ENCODE measurements at places on chromosomes 12 and 14.

DNA sequence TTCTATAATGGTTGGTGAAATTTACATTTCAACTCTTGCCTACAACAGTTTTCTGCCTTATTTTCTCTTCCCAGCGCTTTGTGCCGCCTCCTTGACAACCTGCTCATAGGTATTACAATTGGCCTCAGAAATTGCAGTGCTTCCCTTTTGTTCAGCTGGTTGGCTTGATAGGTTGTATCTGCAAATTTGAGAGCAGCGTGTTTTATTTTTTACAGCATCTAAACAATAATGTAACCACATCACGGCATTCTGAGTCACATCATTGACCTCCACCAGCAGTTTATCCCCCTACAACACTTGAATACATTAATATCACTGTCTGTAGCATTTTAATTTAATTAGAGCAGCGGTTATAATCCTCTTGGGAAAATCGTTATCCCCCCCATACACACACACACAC, 99.4 kb downstream of the ETV6 start:
- no peak for DNase-seq

GRCh38 chr12:85979641-85980040, 105.5 kb downstream of the NTS start:
- no peak for DNase-seq

DNA sequence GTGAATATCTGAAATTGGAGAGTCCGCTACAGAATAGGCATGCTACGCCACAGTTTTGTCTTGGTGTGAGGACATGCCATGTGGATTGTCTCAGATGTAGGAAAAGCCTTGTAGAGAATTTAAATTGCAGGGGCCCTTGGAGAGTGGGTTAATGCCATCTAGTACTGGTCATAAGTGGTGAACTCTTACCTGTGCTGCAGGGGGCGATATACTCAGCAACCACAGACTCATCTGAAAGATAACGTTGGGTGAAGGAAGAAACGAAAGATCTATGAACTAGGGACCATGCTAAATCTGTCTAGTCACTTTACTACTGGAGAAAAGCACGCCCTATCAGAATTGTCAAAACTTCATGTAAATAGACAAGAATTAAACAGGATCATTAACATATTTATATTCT, 33.7 kb upstream of the A2M start:
- no peak for DNase-seq

DNA sequence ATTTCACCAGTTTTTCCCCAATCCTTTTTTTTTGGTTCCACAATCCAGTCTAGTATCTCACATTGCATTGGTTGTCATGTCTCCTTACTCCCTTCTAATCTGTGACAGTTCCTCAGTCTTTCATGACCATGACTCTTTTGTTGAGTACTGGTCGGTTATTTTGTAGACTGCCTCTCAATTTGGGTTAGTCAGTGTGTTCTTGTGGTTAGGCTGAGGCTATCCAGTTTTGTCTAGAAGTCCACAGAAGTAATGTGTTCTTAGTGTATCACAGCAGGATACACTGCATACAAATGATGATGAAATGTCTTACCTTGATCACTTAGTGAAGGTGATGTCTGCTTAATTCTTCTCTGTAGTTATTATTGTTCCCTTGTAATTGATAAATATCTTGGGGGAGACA, 24.8 kb downstream of the PELI2 start:
- no peak for DNase-seq

- DNase-seq, result no peak
Observed at GRCh38 chr12:3772380-3772779, 19.5 kb upstream of the CRACR2A start.

GRCh38 chr14:99136401-99136800, 135.6 kb downstream of the BCL11B start:
- DNase-seq, result no peak
